ENCODE measurements at places on chromosomes 5 and 9.

DNA sequence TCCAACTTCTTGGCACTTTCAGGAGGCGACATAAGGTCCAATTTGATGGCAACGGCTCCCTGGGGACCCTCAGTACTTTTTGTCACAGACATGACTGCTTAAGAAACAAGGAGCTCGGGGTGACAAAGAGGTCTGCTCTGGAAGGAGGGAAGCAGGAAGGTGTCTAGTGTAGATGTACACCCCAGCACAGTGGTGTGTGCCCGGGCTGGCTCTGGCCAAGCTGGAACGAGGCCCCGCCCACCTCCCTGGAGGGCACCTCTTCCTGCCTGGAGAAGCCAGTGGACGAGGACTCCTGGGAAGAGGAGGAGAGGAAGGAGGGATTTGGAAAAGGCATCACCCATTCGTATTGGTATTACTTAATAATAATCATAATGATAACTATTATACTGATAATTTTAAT is at the start of gene SLC36A2:
TSS of gene SLC36A2 (minus strand) at position 191 of the 400 bp plus-strand sequence. CDS start at position 92, 99 bp downstream.
- no peak for DNase-seq

DNA sequence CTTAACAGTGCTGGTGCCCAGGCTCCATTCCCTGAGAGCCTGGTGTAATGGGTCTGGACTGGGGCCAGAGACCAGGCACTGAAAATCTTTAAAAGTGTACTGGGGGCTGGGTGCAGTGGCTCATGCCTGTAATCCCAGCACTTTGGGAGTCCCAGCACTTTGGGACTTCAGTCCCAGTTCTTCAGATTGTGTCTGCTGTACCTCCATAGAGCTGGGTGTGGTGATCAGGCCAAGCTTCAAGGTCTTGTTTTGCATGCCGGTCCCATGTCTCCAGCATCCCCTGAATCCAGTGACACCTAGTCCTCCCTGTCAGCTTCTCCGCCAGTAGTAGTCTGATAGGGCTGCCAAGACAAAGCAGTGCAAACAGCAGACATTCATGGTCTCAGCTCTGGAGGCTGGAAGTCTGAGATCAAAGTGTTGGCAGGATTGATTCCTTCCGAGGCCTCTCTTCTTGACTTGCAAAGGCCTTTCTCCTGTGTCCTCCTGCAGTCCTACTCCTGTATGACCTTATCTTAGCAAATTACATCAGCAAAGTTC is 108.2 kb downstream of the SYK start:
- no peak for DNase-seq

GRCh38 chr5:150052226-150052955 is 34.0 kb downstream of the CSF1R start:
- DNase-seq = no peak

GRCh38 chr9:92736563-92737215 is 27.9 kb downstream of the BICD2 start:
- DNase-seq = no peak

DNA sequence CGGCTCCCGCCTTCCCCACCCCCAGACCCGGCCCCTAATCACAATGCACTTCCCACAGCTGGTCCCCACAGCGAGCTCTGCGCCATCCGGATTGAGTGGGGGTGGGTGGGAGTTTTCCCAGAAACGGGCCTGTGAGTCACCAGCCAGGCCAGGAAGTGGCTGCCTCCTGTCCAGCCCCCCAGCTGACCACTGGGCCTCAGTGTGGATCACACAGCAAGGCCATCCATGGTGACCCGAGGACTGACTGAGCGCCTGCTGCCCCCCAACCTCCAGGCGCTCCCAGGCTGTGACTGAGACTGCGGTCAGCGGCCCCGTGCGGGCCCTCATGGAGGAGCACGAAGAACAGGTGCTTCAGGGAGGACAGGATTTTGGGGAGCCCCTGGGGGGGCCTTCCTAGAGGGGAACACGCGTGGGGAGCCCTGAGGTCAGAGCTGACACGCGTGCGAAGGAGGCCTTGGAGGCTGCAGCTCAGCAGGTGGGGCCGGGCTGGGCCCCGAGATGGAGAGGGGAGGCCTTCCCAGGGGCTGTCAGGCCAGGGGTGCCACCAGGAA is 48.3 kb upstream of the EGFL7 start:
- no peak for DNase-seq

DNA sequence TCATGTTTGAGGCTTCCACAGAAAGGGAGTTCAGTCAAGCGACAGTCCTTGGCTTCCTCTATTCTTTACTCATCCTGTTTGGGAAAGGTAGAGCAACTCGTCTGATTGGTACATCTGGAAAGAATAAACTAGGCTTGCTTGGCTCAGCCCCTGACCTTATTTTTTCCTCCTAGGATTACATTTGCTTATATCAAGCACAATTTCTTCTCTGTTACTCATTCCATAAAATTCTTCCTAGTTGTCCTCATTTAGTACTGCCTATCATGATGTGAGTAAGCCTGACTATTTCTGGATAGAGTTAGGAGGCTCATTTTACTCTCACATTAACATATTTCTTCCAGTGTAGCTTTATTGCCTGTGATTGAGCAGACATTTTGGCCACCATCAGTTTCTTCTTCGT is 10.9 kb upstream of the CARNMT1 start:
- no peak for DNase-seq

GRCh38 chr5:137181667-137182066 is 317.5 kb downstream of the SPOCK1 start:
- no peak for DNase-seq

- DNase-seq = no peak
These were observed 30.7 kb upstream of the ERAP1 start for GRCh38 chr5:96838201-96839070.

DNA sequence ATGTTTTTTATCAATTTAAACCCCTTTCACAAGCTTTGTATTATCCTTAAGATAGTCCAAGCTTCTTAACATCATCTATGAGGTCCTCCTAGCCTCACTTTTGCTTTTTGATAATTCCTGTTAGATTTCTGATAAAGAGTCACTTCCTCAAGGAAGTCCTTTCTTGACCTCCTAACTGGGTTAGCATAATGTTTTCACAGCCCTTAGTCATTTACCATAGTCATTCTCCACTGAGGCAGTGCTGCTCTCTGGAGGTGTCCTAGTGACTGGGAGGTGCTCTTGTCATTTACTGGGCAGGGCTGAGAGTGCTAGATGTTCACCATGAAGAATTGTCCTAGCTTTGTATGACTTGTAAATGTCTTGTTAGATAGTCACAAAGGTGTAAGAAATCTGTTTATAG is 26.4 kb downstream of the TNPO1 start:
- no peak for DNase-seq

GRCh38 chr9:125495172-125496119 is 211.6 kb downstream of the MAPKAP1 start:
- DNase-seq = no peak

DNA sequence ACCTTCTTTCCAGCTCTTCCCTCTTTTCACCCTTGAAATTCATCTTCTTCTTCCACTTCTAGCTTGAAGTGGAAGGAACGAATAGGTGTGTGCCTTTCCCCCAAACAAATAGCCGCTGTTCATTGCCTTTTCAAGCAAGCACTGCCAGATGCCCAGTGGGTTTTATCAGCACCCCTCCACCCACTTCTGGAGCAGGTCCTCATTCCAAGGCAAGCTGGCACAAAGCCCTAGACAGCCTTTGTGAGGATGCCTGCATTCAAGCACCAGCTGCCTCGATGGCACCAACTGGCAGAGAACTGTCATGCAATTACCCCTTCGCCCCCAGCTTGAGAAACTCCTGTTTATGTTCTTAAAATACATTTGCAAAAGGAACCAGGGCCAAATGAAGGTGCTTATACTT is 36.5 kb downstream of the SERINC5 start:
- no peak for DNase-seq

DNA sequence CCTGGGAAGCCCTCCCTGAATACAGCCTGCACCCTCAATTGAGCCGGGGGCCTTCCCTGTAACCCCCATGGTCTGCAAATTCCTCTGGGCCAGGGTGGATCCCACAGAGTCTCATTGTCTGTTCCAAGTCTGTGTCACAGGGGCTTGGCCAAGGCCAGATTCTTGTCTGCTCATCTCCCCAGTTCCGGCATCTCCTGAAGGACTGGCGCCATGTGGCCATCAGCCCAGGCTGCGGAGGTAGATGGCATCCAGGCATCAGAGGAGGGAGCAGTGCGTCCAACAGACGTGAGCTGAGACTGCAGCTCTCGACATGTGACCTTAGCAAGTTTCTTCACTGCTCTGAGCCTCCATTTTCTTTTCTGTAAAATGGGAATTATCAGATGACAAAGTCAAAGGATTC is 37.3 kb upstream of the RPL26L1 start:
- DNase-seq = no peak

DNA sequence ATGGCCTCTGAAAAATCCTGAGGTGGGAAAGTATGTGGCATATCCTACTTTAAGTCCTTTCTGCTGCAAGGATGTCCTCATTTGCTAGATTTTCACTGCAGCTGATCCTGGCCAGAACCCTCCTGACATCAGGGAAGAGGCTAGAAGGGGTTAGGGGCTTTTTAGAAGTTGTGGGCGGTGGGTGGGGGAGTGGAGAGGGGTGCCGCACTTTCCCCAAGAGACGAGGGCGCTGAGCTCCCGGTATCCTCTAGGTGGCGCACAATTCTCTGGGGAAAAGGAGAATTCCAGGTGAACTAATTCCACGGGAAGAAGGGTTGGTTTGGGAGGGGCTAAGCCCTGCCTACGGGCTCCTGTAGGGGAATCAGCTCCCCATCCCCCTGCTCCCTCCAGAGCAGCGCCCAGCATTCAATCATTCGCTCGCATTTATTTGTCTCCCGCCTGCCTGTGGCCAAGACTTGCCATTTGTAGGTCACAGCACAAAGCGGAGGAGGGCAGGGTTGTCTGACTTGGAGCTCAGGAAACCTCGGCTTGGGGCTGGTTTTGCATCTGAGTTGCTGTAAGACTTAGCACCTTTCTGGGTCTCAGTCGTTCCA is 42.9 kb upstream of the HAND1 start:
- DNase-seq = no peak

DNA sequence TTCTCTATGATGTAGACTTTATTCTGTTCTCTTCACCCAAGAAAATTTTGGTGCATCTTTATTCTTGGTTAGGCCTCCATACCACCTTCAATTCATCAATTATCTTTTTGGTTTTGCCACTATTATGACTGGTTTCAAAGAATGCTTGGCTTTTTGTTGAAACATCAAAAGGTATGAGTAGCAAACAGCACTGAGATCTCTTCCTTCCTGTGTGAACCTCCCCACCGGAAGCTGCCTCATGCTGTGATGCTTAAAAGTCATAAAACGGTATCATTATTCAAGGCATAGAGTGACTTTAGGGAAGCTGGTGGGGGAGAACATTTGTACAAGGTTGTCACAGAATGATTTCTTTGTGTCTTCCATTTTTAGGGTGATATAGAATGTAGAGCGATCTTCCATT is 70.6 kb downstream of the IQGAP2 start:
- DNase-seq = peak; percentile 21

DNA sequence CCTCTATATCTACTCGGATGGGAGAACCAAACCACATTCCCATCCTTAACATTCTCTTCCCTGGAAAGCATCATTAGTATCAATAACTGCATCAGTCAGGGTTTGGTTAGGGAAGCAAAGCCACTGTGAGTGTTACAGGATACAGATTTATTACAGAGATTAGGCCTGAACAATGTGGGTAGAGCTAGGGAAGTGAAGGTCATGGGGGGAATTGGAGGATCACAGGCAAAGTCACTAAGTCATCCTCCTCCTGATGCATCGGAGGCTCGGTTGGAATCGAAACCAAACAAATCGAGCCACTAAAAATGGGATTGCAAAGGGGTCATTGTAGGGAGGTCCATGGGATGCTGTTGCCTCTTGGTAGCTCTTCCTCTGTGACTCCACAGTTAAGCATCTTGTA is 61.8 kb upstream of the ZBTB43 start:
- DNase-seq = no peak

Data from activated naive CD8-positive, alpha-beta T cell treated with anti-CD3 and anti-CD28 coated beads, Interleukin-2, amount 50 U/mL, for 16 hours (primary cell).